Activated T-cell treated with anti-CD3 and anti-CD28 coated beads, Interleukin-2, amount 50 U/mL, for 1 hour (primary cell): ENCODE measurements at places on chromosomes 7 and 10.

GRCh38 chr10:102266670-102267069 is 21.3 kb downstream of the GBF1 start:
- DNase-seq = no peak

DNA sequence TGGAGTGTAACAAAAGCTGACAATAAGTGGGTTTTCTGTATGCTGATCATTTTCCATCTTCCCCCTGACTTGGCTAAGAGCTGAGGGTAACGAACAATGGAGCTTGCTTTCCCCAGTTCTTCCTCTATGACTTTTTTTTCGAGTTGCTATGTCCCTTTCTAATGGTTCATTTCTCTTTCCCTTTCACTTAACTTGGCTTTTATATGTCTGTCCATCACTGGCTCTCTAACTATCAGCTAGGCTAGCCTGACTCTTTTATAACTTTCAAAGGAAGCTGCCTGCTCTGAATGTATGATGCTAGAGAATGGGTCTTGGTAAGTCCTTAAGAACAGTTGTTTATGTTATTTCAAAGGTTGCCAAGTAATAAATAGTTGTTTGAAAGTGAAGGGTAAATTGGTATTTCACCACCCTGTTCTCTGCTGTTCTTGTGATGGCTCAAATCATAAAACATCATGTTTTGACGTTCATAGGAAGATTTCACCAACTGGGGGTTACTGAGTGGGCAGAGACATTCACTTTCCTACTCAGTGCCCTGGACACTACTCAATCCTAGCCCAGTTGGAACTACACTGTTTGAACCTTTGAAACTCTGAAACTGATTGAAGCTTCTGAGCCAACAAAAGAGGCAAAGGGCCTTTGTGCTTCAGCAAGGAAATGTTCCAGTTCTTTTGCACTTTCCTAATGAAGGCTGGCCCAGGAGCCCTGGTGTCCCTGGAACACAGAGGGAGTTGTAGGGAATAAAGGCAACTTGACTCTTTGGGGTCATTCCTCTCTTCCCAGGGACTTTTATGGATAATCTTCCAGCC is 85.4 kb upstream of the PHYHIPL start:
- DNase-seq = no peak

DNA sequence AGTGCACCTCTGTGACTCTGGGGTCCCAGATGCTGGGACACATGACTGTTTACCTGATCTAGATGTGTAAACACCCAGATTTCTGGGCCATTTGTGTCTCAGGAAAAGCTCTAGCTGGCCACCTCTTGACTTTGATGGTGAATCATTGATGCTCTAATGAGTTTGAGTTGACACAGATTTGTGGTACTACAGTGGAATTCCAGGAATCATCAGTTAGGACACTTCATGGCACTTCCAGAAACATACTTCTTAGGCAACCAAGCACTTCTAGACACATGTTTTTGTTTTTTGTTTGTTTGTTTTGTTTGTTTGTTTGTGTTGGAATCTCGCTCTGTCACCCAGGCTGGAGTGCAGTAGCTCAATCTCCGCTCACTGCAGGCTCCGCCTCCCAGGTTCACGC is 302.2 kb upstream of the ZMIZ1 start:
- no peak for DNase-seq

DNA sequence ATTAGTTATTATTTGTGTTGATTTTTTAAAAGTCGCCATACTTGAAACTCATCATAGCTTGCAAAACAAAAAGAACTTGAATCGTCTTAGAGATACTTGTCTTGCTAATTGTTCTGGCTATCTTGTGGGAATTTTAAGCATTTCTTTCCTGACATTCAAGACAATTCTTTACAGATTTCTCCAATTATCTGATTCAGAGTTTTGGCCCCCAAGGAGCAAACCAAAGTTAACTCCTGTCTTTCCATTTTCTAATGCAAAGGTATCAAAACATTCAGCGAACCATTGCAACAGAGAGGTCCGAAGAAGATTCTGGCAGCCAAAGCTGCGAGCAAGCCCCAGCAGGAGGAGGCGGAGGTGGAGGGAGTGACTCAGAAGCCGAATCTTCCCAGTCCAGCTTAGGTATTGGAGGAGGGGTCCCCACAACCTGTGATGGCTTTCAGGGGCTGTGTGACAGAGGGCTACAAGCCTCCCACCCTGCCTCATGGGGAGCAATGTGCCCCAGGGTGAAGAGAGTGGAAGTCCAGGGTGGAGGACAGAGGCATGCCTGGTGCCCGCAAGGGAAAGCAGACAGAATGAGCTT is 119.4 kb upstream of the STK17A start:
- DNase-seq = no peak

DNA sequence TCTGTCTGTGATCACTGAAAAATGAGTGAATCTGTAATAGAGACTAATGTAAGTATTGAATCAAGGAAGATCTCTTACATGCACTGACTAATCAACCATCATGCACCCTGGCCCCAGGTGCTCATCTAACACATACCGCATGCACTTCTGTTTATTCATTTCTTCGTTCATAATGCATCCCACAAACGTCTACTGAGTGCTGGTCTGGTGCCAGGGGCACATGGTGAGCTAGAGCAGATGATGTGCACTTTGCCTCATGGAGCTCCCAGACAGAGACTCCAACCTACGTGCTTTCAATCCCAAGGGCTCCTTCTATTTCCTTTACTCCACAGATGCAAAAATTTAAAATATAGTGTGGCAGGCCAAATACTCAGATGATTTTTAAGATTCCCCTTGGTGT is 10.7 kb downstream of the C10orf90 start:
- DNase-seq = no peak

DNA sequence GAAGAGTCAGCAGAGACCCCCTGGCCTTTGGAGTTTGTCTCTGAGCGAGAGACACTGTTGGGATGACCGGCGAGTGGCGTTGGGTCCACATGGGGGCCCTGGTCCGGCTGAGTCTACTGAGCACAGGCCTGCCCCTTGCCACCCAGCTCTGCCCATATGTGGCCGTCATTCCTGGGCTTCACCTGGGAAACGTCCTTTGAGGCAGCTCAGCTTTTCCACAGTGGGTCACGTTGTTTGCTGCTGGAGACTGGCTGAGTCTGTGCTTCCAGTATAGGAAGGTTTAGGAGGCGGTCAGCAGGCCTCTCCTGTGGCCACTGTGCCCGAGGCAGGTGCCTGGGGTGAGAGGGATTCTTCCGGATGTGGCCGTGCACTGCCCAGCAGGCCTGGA is 17.1 kb downstream of the ADAM8 start:
- DNase-seq = no peak

- DNase-seq = no peak
Measured at GRCh38 chr7:140334341-140335057, 63.8 kb downstream of the SLC37A3 start.

DNA sequence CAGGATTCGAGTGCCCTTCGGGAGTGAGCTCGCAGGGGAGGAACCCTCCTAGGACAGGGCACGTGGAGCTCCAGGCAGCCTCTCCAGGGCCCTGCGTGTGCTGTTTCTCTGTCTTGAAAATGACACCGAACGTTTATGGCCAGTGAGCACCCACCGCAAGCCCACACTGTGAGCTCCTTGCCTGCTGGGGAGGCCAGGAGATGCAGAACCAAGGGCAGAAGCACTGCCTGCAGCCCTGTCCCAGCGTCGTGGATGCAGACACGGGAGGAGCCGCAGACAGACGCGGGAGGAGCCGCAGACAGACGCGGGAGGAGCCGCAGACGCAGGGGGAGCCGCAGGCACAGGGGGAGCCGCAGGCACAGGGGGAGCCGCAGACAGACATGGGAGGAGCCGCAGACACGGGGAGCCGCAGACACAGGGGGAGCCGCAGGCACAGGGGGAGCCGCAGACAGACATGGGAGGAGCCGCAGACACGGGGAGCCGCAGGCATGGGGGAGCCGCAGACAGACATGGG is 314.4 kb downstream of the PTPRN2 start:
- DNase-seq = no peak
